Panc1 (cell line): ENCODE measurements at places on chromosomes 12 and 14. TPM values are rescaled to one million over a fixed set of nuclear protein-coding genes. Genes with fewer than 3 reads are reported as not detected.

SYCP3 gene
- not detected for total RNA-seq

SIX6 gene
- total RNA-seq: not detected

DNA sequence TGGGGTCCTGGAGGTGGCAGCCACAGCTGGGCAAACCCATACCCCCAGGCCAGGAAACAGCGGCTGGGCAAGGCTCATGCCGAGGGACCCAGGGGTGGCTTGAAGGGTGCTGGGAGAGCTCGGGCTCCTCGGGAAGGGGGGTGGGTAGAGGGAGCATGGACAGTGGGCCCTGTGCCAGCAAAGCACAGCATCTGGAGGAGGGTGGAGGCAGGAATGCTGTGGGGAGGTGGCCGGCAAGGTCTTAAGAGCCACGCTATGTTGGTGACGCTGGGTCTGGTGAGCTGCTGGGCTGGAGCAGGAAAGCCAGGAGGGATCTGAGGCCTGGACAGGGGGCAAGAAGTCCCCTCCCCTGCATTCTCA is 48.2 kb upstream of the DLK1 start:
- peak overlapping the region; percentile 29; the same call in 1 of the 2 replicates for H3K27ac ChIP-seq
- no peak overlapping the region for H3K4me3 ChIP-seq

ESRRB gene
- total RNA-seq: not detected

DNA sequence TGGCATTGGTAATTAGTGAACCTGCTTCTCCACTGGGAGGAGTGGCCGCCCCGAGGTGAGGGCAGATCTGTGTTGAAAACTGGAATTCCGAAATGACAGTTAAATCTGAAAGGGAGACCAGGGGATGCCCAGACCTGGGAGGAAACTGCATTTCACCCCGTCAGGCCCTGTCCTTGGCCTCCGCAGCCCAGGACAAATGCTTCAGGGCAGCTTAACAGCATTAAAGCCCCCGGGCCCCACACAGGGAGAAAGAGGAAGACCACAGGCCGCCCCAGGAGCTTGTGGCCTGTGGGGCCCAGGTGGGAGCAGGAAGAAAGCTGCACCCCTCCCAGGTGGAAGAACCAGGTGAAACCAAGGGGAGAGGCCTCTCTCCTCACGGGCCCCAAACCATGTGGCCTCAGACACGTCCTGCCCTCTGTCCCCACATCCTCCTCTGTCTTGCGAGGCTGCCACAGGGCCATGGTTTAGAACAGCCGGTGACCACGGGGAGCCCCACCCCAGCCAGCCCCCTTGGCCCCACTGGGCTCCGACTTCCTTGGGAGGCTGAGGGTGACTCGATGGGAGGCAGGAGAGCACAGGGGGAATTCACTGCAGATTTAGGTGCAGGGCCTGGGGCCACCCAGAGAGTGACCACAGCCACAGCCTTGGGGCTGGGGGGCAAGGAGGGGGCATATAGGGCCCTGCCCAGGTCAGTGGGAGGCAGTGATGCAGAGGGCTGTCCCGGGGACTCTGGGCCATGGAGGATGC is 265.4 kb downstream of the ADGRD1 start:
- H3K4me1 ChIP-seq: peaks cover 8% of the 10 kb centered on the region
- no peak for DNase-seq
- H3K27me3 ChIP-seq: peaks cover 4% of the 10 kb centered on the region; the same call in 1 of the 2 replicates
- no peak overlapping the region for H3K4me3 ChIP-seq

GRCh38 chr14:42187846-42188245 is 581.2 kb downstream of the LRFN5 start:
- no peaks in the 10 kb centered on the region for H3K27me3 ChIP-seq
- peaks cover 8% of the 10 kb centered on the region for H3K4me1 ChIP-seq
- H3K36me3 ChIP-seq: no peaks in the 10 kb centered on the region
- no peak overlapping the region; the same call in 1 of the 2 replicates for H3K27ac ChIP-seq

GRCh38 chr14:36657399-36658122 is 4.1 kb upstream of the PAX9 start:
- no peak overlapping the region for H3K4me3 ChIP-seq
- H3K36me3 ChIP-seq: no peaks in the 10 kb centered on the region
- no peaks in the 10 kb centered on the region for H3K4me1 ChIP-seq
- DNase-seq: no peak
- H3K27ac ChIP-seq: no peak overlapping the region

IL22 gene
- not detected for total RNA-seq

DNA sequence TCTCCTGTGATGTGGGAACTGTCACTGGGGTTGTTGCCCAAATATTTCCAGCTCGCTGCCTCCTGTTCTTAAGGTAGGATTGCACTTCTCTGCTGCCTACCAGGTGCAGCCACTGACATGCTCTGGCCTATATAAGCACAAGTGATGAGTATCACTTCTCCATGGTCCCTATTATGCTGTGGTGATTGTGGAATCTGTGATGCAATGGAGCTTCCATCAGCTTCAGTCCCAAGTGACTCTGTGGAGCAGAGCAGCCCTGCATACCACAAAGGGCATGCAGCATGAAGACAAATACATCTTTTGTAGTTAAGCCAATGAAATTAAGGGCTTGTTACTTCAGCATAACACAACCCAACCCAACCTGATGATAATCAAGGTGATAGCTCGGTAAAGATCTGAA is 43.5 kb downstream of the CKAP4 start:
- no peak overlapping the region for H3K27ac ChIP-seq
- H3K4me3 ChIP-seq: no peak overlapping the region
- H3K4me1 ChIP-seq: no peaks in the 10 kb centered on the region
- no peak for DNase-seq
- H3K36me3 ChIP-seq: no peaks in the 10 kb centered on the region

DNA sequence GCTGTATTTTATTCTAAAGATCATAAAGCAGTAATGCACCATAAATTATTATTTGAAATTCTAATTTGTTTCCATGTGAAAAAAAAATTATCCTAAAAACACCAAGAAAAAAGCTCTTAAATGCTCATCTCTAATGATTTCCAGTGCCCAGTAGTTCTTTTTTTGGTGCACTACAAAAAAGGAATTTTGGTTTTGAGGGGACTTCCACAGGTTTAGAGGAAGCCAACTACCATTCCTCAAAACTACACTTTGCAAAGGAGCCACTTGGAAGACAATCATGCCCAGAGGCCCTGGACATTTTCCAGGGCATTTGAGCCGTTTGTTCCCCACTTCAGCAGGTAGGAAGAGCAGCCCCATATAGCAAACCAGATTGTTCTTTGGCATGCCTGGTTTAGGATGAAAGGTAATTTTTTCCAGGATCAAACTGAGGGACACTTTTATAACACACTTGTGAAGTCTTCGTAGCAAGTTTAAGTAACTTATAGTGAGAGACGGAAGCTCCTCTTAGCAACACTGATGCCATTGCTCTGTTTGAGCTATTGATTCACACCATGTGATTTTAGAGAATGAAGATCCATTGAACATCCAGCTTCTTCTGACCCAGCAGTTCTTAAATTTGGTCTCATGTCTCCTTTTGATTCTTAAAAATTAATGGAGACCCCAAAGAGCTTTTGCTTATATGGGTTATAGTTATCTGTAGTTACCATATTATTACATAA is 187.9 kb downstream of the ETV6 start:
- H3K4me1 ChIP-seq: no peaks in the 10 kb centered on the region
- no peak for DNase-seq
- no peaks in the 10 kb centered on the region for H3K36me3 ChIP-seq
- H3K27ac ChIP-seq: no peak overlapping the region
- no peak overlapping the region for H3K4me3 ChIP-seq

KTN1 gene
- total RNA-seq: 310 TPM
